Cardiac septum (tissue), 1 donor: ENCODE measurements at places on chromosomes 4 and X. TPM values are rescaled to one million over a fixed set of nuclear protein-coding genes. Genes with fewer than 3 reads are reported as not detected.

GRCh38 chr4:39905656-39906055 is 72.1 kb downstream of the PDS5A start:
- no peak for DNase-seq

FGF5 gene
- 0.30 TPM for total RNA-seq

SYNPO2 gene
- total RNA-seq = 316 TPM

DMRTC1 gene
- total RNA-seq = not detected

GRCh38 chr4:41693629-41694028 is 54.9 kb downstream of the PHOX2B start:
- DNase-seq = no peak

DNA sequence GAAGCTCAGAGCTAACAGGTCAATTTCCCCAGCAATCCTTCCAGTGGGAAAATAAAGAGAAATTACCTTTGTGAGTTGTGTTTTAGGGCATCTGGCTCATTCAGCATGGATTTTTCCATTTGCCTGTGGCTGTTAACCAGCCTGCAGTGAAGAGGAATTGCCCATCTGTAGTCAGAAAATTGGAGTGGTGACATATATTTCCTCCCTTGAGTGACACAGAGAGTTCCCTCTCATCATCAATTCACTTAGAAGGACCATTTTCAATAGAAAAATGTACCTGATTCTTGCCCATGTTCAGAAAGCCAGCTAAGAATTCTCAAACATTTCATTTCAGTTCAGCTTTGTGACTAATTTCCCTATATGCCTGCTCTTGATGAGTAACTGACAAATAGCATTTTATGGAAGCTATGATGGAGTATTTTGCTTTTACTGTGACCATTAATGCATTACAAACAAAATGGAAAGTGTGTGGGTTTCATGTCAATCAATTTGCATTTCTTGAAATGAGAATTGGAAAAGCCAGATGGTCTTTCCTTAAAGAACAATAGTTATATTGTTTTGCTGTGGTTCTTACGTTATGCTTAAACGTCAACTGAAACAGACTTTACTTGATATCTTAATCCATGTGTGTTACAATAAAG is 155.8 kb downstream of the NWD2 start:
- DNase-seq = no peak

DNA sequence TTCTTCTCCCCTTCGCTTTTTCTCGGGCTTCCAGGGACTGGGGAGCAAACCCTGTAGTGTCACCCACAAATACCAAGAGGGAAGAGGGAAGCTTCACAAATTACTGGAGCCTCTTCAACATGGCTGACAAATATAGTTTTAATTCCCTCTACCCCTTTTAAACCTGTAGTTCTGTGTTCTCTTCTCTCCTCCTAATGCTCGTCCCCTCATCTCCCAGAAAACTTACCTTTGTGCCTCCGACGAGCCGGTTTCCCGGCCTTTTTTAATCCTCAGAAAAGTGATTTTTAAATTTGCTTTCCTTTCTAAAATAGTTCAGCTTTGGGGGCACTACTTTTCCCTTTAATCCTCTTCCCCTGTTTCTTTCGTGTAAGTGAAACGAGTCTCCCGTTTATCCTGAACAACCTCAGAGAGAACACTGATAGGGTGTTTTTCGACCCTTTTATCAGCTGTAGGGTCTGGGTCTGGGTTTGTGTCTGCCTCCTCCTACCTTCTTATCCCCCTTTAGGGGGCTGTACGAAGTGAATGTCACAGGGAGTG is 408 bp downstream of the TET2 start:
- no peak for DNase-seq
